Fibroblast of pulmonary artery (primary cell): ENCODE measurements at places on chromosomes 13 and 19.

GRCh38 chr19:18762125-18763023, 28.7 kb downstream of the COMP start:
- DNase-seq = peak; percentile 56

DNA sequence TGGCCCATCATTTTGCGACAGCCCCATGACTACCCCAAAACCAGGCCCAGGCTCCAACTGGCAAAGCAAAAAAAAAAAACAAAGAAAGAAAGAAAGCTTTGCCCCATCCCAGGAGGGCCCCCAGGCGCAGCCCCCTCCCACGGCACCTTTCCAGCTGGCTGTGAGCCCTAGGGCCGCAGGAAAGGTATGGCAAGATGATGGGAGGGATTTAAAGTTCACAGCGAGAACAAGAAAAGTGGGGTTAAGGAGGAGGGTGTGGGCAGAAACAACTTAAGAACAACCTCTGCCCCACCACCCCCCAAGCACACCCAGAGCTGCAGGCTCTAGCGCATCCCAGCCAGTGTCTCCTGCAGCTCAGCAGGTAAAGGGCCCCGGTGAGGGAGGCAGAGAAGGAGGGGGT, at the start of gene CYP2F1:
Gene CYP2F1 (plus strand): TSS at position 301 of the 400 bp plus-strand sequence. CDS start 1,757 bp downstream, outside the sequence.
- no peak for DNase-seq

DNA sequence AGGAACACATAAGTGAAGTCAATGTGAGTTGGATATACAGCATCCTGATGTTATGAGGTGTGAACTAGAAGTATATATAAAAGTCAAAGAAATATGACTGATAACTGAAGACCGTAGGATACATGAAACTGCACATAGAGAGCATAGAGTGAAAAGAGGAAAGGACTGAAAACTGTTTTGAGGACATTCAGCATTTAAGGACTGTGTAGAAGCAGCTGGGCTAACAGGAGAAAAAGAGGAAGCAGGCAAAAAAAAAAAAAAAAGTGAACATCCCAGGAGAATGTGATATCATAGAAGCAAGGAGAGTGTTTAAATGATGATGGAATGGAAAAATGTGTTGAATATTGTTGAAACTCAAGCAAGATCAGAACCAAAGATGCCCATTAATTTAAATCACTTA, 363.5 kb downstream of the PCDH20 start:
- DNase-seq = no peak

GRCh38 chr19:23774524-23774971, 15.9 kb upstream of the ZNF681 start:
- DNase-seq = peak; percentile 3

DNA sequence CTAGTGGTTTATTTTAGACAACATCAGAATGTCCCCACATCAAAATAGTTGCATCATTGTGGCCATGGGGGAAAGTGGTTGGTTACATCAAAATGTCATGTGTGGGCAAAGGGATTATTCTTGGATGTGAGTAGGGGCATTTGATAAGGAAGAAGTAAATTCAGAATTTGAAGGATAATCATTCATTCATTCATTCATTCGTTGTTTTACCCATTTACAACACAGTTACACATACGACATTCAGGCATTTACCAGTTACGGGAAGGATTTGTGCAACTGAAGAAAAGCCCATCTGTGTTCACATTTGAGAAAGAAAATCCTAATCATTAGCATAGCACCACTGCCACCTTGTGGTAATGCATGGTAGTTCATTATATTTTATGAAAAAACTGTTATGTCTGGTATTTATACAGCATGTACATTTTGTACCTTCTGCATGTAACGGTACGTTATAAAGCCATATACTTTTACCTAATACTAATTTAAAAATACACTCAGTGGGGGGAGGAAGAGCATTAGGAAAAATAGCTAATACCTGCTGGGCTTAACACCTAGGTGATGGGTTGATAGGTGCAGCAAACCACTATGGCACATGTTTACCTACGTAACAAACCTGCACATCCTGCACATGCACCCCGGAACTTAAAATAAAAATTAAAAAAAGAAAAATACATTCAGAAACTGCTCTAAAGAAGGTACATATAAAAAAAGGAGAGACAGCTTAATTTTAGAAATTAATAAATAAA, 62.1 kb downstream of the DGKH start:
- DNase-seq = peak; percentile 92

DNA sequence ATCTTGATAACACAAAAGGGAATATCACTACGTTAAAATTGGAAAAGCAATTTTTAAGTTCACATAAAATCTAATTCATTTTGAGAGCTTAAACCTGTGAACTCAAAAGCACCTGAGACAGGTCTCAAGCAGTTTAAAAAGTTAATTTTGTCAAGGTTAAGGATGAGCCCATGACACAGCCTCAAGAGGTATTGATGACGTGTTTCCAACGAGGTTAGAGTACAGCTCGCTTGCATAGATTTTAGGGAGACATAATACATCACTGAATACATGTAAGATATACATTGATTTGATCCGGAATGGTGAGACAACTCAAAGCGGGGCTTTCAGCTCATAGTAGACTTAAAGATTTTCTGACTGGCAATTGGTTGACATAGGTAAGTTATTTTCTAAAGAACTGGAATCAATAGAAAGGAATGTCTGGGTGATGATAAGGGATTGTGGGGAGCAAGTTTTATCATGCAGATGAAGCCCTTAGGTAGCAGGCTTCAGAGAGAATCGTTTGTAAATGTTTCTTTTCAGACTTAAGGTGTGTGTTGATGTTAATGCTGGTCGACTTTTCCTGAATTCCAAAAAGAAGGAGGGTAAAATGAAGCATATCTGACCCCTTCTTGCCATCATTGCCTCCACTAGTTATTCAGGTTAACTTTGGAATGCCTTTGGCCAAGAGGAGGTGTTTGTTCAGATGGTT, 2890.6 kb downstream of the PCDH9 start:
- DNase-seq = no peak

DNA sequence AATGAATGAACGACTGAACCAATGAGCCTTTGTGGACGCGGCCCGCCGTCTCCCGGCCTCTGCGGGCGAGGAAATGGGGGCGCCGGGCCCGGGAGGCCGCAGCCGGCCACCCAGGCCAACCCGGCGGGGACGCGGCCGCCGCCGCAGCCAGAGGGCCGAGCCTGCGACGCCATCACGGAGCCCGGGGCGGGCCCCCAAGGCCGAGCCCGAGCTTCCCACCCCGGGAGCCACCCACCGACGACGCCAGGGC, 216 bp downstream of the SUGP2 start:
- DNase-seq = no peak

DNA sequence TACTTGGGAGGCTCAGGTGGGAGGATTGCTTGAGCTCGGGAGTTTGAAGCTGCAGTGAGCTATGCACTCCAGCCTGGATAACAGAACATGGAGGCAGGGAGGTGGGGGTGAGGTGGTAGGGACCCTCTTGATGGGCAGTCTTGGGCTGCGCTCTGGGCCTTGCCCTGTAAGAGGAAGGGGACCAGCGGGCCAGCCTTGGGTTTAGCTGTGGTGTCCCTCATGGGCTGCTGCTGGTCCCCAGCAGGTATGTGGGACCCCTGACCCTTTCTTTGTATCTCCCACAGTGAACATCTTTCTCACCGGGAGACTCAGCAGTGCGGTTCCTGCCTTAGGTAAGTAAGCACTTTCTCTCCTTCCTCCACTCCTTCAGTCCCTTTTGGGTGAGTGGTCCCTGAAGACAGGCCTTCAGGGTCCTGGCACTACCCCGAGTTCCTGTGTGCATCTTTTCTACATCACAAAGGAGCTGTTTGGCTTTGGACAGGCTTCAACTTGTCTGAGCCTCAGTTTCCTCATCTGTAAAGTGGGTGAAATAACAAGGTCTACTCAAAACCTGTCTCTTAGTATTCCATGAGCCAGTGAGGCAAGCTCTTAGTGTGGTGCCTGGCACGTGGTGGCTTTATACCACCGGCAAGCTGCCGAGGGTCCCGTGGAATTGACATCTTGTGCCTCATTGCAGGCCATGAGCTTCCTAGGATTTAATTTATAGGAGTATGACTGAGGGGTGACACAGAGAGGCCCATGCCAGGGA, 2.5 kb downstream of the LRP3 start:
- DNase-seq = no peak

DNA sequence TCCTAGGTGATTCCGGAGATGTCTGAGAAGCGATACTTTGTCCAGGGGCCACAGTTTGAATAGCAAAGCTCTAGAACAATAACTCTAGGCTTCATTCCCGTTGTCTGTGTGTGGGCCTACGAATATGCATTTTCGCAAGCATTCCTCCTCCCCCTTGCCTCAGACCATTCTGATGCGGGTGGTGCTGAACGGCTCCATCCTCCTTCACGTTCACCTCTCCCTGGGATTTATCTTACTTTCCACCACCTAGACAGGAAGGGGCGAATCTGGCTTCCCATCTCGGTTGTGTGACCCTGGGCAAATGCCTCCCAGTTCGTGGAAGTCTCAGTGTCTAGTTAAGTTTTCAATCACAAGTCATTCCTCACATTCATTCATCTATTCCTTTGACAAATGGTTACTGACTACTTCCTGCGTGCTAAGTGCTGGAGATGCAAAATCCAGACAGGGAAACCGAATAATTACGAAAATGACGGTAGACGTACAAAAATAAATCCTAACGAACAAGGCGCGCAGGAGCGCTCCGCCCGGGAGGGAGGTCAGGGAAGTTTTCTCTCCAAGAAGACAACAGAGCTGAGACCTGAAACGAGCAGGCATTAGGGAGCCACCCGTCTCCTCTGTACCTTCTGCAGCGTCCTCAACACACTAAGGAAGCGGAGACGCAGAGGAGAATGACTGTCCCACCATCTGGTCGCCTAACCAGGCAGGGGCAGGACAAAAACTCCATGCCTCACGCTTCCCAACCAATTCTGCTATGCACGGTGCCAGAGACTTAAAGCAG, 1.3 kb upstream of the CNOT3 start:
- DNase-seq = peak; percentile 27

- DNase-seq = no peak
These were observed 581 bp downstream of the RCBTB1 start for GRCh38 chr13:49584771-49585182.

DNA sequence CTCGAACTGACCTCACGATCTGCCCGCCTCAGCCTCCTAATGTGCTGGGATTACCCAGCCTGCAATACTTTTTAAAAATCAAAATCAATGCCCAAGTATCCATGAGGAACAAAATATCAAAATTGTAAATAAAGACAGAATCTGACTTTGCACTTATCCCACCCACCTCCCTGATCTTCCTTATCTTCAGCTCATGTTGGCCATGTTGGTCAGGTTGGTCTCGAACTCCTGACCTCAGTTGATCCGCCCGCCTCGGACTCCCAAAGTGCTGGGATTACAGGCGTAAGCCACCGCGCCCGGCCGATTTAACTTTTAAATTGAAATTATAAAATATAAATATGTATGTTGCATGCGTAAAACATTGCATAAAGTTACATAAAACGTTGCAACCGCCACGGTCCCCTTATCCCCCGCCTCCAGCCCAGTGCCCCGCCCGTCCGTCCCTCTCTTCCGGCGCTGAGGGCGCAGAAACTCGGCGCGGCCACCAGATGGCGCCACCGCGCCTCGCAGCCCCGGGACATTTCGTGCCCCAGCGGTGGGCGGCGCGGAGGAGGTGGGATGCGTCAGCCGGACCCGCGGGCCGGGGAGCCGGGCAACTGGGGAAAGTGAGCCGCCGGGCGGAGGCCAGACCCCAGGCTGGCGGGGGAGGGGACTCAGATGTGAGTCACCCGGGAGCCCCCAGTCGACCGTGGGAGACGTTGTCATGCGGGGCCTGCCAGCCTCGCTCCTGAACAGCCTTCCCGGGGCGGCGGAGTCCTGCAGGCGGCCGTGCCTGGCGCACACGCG, 1.5 kb upstream of the GADD45B start:
- peak; percentile 89 for DNase-seq

- no peak for DNase-seq
These were observed 5.1 kb downstream of the ZNF816 start for GRCh38 chr19:52957591-52957990.

DNA sequence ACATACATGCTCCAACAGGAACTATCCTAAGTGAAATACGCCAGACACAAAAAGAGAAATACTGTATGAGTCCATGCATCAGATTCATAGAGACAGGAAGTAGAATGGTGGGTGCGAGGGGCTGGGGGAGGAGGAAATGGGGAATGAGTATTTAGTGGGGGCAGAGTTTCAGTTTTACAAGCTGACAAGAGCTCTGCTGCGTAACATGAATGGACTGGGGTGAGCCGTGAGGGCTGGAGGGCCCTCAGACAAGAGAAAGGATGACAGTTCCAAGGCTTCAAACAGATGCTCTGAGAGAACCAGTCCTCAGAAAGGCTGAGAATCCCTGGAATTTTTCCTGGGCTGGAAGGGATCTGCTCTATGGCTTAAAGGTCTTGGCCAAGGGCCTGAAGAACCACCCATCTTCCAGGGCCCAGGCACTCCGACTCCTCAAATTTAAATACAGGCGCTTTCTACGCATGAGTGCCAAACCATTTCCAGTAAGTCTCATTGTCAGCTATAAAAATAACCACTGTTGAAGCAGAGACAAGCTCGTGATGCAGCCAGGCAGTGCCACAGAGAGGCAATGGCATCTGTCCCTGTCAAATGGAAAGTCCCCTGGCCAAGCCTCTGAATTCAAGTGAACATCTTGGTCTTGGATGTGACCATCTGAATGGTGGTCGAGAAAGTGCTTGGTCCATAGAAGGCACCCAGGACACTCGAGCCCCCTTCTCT, 17.5 kb downstream of the KLF2 start:
- no peak for DNase-seq

DNA sequence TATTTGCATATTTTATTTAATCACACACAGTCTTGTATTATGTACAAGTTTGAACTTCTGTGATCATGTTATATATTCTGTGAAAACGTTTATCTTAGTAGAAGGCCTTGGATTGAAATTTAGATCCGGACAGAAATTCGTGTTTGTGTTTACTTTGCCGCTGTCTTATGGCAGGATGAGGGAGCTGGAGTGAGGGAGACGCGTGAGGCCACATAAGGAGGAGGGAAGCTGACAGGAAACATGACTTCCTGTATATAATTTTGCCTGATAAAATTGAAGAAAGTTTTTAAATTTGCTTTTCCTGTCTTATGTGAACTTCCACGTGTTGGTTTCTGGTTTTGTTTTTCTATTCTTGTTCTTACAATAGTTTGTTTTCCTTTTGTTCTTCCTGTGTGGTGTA, 200.2 kb downstream of the MTUS2 start:
- no peak for DNase-seq
